ENCODE measurements at places on chromosomes 5 and 9.

DNA sequence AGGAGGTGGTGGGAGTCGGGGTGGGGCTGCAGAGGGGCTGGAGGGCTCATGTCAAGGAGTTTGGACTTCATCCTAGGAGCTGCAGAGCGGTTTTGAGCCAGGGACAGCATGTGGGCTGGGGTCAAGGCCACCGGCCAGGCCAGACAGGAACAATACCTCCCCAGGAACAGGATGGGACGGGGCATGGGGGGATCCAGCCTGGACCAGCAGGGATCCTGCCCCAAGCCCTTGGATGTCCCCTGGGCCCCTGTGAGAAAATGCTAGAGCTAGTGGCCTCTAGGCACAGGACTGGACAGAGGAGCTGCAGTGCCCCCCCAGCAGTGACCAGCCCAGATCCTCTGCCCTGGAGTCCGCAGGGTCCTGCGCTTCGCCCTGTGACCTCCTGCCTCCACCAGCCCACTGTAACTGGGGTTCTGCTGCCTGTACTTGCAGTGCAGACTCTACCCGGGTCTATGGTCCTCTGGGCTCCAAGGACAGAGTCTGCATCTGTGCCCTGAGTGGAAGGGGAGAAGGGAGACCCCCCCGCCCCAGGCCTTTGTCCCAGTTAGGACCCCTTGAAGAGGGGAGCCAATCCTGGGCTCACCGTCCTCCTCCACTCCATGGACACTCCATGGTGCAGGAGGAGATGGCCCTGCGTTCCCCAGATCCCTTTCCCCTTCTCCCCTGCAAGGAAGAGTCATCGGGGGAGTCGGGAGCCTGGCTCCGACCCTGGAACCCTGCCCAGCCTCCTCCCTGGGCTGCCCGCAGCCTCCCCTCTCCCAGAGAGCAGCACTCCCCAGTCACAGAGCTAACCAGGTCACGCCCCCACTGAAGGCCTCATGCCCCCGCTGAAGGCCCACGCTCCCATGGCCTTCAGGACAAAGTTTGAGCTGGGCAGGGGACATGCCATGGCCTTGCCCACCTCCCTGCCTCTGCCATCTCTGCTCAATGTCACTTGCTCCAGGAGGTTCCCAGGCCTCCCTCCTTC lies 3.0 kb upstream of the MXD3 start:
- DNase-seq = no peak

- DNase-seq = no peak
Observed at GRCh38 chr5:160363660-160364395, 6.6 kb downstream of the C1QTNF2 start.

GRCh38 chr5:124584991-124585715 lies 161.3 kb downstream of the ZNF608 start:
- DNase-seq = no peak

- no peak for DNase-seq
Observed at GRCh38 chr9:134971196-134971595, 53.5 kb upstream of the FCN1 start.

DNA sequence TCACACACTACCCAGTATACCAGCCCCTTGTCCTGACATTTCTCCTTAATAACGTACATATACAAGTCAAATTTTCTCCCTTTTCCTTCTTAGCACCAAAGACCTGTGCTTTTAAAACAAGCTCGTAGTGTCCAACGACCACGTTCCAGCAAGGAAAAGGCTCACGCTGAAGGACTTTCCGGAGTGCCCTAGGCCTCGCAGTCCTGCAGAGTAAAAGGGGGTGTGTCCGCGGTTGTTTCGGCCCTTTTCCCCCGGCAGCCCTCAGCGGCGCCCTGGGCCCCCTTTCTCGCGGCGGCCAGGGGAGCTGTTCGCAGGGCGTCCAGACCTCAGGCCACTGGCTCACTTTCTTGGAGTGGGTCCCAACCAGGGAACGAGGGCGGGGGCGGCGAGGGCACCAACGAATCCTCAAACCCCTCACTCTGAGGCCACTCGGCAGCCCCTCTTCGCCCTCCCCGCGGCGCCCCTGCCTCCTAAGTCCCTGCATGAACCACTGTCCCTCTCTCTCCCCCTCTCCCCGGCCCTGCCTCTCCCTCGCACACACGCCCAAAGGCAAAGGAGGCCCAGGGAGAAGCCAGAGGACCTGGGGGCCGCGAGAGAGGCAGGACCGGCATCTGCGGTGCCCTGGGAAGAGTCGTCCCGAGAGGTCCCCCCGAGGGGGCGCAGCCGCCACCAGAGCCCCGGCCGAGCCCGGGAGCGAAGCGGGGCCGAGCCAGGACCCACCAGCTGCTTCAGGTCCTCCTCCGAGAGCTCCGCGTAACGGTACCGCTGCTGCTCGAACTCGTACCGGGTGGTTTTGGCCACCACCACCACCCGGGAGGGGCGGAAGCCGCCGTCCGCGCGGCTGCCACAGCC lies 720 bp downstream of the NADK2 start:
- DNase-seq = peak; percentile 83

GRCh38 chr5:92641031-92641962 lies 939.7 kb downstream of the NR2F1-AS1 start:
- DNase-seq = no peak

DNA sequence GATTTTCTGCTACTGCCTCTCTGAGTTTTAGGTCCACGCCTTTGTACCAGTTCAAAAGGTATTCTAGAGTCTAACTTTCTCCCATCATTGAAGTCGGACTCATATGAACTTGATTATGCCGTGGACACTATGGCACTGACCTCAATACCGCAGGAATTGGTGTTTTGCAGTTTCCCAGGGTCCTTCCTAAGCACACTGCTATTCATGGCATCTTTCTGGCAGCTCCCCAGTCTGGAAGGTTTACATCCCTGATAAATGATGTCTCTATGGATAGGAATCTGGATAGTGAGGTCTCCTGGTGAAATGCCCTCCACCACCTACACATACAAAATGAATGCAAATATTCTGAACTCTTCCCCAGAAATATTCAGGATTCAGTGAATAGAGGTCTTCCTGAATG lies 422.2 kb downstream of the CTNND2 start:
- no peak for DNase-seq

DNA sequence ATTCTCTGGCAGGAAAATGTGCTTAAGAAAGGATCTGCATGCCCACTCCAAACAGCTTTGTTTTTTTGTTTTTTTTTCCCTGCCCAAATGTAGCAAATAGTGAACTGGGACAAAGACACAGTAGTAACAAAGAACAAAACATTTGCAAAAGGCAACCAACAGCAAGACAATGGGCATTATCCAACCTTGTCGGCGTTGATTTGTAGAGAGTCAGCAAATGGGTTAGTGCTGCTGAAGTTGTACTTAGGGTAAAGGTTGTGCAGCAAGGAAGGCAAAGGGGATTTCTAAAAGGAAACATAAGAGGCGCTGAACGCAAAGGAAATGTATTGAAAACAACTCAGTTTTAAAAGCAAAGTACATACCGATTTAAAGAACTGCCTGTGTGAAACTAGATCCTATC lies 136.2 kb downstream of the MPDZ start:
- DNase-seq = no peak

DNA sequence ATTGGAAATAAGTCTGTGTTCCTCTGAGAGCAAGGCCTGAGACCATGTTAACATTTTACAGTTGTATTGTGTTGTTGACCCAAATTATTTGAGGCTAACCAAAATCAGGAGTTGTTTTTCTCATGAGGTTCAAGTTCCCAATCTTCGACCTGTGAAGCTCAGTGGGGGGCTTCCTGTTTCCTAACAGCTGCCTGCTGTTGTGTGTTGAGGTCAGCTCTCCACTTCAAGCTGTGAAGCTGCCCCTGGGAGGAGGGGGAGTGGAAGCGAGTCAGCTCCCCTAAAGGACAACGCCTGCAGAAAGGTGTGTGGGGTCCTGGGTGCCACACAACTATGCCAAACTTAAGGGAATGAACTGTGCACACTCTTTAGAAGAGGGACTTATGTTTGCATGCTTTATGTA lies 295.5 kb downstream of the IRX1 start:
- DNase-seq = peak; percentile 40

DNA sequence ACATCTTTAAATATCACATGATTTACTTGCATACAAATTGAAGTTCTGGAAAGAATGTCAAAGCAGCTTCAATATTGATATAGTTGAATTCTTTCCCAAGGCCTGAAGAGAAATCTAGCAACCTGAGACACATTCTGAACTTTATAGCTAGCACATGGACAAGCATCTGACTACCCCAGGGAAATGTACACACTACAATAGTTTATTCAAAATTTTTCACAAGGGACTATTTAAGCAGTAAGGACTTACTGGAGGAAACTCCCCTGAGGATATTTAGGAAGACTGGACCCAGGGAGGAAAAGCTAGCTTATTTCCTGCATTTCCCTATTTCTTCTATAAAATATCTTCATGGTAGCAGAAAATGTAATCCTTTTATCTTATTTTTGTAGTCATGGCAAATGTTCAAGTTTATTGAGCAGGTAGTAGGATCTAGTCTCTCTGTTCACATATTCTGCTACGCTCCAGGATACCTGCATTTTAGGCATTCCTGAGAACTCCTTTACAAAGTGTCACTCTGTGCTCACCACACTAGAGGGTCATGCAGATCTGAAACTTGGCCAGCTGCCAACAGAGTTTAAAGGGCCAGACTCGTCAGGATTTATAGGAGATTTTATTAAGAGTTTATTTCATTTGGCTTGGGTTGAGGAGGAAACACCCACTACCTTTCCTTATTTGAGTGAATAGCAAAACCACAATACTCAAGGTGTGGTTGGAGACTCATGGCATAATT lies 348.4 kb upstream of the FTMT start:
- peak; percentile 37 for DNase-seq

DNA sequence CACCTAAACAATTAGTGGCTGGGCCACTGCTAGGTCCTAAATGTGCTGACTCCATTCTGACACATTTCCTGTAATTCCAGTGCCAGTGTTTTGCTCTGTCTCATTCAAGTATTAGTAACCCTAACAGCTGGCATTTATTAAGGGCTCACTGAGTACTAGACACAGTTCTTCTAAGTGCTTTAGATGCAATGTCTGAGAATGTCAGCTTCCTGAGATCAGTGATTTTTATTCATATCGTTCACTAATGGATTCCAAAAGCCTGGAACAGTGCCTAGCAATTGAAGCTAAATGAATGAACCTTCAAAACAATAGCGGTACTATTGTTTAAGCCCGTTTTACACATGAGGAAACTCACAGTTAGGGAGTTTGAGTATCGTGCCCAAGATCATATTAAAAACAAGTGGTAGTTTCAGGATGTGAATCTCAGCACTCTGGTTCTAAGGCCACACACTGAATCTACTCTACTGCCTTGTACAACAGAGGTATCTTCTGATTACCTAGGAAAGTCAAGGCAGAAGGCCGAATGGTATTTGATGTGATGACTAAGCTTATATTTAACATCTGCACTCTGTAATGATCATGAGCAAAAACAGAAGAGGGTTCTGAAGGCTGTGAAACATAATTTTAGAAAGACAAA lies 304.0 kb downstream of the PJA2 start:
- no peak for DNase-seq

- no peak for DNase-seq
Observed at GRCh38 chr5:156446526-156446925, 119.6 kb downstream of the SGCD start.

DNA sequence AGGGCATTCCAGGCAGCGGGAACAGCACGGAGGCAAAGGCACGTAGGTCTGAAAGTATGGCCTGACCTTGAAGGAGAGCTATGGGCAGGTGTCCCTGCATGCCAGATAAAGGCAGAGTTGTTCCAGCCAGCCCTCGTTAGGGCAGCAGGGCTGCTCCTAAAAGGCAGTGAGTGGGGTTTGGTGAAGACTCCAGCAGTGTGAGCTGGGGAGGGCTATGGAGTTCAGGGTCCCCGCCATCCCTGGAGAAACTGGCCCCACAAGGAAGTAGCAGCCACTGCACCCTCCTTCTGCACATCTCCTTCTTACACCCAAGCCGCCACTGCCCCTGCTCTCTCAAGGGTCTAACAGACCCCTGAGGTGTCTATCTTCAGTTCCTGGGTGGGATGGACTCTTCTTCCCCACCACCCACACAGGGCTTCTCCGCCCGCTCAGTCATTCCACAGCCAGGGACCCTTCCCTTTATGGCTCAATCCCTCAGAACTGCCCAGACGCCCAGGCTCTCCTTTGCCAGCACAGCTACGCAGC lies 1.4 kb downstream of the AKNA start:
- DNase-seq = no peak

GRCh38 chr5:108557686-108558085 lies 175.8 kb upstream of the FBXL17 start:
- DNase-seq = no peak

GRCh38 chr5:168299372-168299771 lies 7.9 kb downstream of the WWC1 start:
- DNase-seq = no peak

- peak; percentile 60 for DNase-seq
Observed at GRCh38 chr5:82349652-82350051, 71.5 kb upstream of the RPS23 start.

GRCh38 chr9:26319859-26320258 lies 572.7 kb downstream of the CAAP1 start:
- DNase-seq = no peak

- no peak for DNase-seq
Observed at GRCh38 chr5:161278739-161279660, 267.5 kb downstream of the GABRB2 start.

DNA sequence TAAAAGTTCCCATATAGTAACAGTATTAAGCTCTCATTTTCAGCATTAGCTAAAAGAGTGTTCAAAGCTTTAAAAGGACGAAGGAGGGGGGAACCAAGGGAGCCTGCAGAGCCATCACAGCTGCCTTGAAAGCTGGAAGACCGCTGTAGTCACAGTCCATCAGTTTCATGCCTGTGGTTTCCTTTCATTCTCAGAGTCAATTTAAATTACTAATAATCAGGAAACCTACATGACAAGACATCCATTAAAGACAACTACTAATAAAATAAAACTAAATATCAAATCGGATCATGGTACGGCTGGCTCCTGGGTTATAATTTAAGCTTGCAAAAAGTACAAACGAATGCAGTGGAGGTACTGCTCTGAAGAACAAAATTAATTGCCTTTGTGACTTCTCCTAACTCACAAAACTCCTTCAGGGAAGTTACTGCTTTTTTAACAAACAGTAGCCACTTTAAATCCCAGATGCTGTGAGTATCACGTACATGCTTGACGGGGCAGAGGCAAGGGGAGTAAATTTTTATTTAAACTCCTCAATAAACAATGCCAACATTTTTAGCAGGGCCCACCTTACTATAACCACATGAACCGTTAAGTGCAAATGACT lies 213.5 kb downstream of the DENND1A start:
- no peak for DNase-seq

DNA sequence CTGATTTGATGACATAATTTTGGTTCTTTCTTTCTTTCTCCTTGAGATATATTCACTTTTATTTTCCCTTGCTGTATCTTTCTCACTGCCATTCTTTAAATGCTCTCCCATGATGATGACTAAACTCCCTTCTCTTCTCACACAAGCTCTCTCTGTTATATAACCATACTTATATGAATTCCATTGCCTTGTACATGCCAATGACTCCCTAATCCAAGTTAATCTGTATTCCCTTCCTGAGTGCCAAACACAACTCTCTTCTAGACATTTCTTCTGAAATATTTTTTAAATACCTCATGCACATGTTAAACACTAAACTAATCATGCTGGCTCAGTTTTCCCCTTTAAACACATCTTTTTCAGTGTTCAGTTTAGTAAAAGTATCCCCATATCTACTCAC lies 62.2 kb upstream of the ST8SIA4 start:
- no peak for DNase-seq

GRCh38 chr9:103700195-103700962 lies 393.7 kb upstream of the SMC2 start:
- DNase-seq = no peak

- no peak for DNase-seq
Observed at GRCh38 chr5:10331341-10331796, 22.1 kb upstream of the MARCHF6 start.

Measured in hematopoietic multipotent progenitor cell treated with erythropoietin and hydrocortisone succinate and interleukin-3 and kit ligand, for 4 days (in vitro differentiated cells).